ENCODE measurements at places on chromosomes 12 and 14.
A peak's percentile ranks its signal among the peaks of the same experiment; 100 is the strongest.

GRCh38 chr12:105206686-105207374, 29.1 kb downstream of the APPL2 start:
- DNase-seq: no peak

- no peak for DNase-seq
Measured at GRCh38 chr12:62192903-62193250, 67.3 kb upstream of the USP15 start.

DNA sequence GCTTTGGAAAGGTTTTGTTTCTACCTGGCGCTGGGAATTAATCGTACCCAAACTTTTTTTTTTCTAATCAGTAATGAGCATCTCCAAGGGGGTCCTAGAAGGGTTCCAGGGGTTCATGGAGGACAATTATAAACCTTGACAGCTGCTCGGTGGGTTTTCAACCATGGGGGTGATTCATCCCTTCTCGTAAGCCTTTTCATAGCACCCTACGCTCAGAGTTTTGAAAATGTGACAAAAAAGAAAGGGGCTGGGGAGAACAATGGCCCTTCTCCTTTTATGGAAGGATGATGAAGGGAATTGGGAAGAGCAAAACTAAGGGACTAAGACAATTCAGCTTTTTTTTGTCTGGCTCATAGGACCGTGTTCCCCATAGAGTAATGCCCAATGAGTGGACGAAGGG, 196.7 kb downstream of the ZFP36L1 start:
- no peak for DNase-seq

- no peak for DNase-seq
Measured at GRCh38 chr12:47317175-47317915, 237.6 kb upstream of the AMIGO2 start.

GRCh38 chr12:4307593-4308333, 13.2 kb upstream of the TIGAR start:
- peak; percentile 73 for DNase-seq

GRCh38 chr14:68704736-68705720, 87.8 kb downstream of the ZFP36L1 start:
- DNase-seq: no peak

GRCh38 chr14:80387563-80387981, 176.3 kb upstream of the DIO2 start:
- DNase-seq: no peak

- peak; percentile 8 for DNase-seq
Measured at GRCh38 chr14:32006263-32007110, 70.6 kb upstream of the ARHGAP5 start.
